ENCODE measurements at places on chromosomes 6 and 20. TPM values are rescaled to one million over a fixed set of nuclear protein-coding genes. Genes with fewer than 3 reads are reported as not detected.

The GJA10 gene
- total RNA-seq = not detected

The C2 gene
- 1.3 TPM for total RNA-seq

The TSBP1 gene
- under 0.01 TPM for total RNA-seq

The GPR6 gene
- total RNA-seq = not detected

The PKIB gene
- 12.2 TPM for total RNA-seq

The CDK5RAP1 gene
- 22.5 TPM for total RNA-seq

The STMND1 gene
- not detected for total RNA-seq

The TM9SF4 gene
- total RNA-seq = 43.5 TPM
